ENCODE measurements at places on chromosomes 7 and 10.
A peak's percentile ranks its signal among the peaks of the same experiment; 100 is the strongest.

DNA sequence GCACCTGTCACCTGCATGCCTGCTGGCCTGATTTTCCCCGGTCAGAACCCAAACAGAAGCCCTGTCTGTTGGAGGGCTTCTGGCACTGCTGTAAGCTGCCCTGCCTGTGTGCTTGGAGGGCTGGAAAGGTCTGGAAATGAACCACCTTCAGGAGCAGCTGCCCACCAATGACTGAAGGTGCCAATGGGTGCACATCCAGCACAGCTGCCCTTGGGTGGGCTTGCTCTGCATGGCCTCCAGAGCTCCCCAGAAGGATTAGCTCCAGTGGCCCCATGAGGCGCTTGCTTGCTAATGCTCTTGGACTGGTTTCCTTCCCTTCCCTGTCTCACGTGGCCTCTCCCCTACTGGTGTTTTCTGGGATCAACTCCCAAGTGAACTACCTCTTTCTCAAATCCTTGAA is 43.2 kb downstream of the WDFY4 start:
- DNase-seq = no peak

DNA sequence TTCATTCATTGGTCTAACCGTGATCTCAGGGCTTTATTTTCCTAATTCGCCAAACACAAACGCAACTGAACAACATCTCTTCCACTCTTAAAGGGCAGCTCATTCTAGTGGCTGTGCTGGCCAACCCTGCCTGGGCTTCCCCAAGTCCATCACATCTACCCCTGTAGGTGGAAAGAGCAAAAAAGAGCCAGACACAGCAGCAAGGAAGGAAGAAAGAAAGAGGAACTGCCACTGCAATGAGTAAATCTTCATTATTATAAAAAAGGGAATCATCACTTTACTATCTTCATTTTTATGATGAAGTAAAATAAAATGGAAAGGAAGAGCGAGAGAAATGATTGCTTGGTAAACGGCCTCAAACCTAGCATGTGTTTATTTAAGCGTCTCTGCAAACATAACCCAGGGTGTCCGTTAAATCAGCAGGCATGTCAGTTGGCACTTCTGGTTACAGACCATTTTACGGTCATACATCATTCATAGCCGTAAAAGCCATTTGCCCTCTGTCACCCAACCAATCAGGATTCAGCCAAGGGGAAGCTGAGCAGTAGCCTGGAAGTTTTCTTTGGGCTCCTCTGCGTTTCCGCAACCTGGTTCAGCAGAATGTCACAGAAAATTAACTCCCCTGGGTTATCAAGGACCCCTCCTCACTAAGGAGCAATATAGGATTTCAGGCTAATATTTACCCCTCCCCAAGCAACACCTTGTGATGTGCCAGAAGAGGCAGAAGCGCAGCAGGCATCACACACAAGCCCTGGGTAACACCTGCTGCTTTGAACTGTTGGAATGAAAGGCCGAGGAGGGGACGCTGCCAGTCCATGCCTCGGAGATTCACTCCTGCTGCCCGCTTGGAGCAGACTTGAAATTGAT is 234.0 kb downstream of the SNX10 start:
- no peak for DNase-seq

GRCh38 chr7:151863386-151864079 is 13.4 kb downstream of the PRKAG2 start:
- peak; percentile 11 for DNase-seq

GRCh38 chr10:6516929-6517284 is 63.2 kb downstream of the PRKCQ start:
- no peak for DNase-seq

GRCh38 chr7:131164025-131164925 is 163.4 kb upstream of the MKLN1 start:
- no peak for DNase-seq

DNA sequence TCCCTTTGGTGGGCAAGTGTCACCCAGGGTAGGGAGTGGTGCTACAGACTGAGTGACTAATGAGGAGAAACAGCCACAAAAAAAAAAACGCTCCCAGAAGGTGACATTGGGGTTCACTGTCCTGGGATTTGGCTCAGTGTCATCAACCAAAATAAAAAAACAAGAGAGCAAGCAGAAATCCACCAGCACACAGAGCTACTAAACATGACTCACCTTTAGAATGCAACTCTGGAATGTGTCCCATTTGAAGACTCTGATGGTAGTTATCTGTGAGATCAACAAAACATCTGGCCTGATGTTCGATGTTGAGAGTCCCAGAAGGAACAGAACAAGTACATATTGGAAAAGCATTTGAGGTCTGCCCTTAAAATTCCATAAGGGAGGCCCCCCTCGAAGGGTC is 200.3 kb upstream of the LYZL2 start:
- DNase-seq = no peak

DNA sequence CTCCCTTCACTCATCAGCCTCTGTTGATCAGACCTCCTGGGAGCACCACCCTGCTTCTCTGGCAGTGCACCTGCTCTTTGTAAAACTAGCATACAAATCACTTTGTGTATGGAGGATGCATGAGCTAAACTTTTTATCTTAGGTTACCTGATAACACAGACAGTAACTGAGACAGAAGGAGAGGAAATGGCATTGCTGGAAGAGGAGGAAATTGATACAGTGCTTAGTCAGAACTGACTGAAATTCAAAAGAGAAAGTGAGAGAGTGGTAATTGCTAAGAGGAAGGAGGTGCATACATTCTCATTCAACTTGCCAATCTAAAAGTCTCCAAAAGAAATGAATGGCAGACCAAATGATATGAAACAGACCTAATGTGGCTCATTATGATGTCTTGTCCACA is 1120.7 kb downstream of the GATA3 start:
- DNase-seq = no peak
